ENCODE measurements at places on chromosomes 3 and 15. TPM values are rescaled to one million over a fixed set of nuclear protein-coding genes. Genes with fewer than 3 reads are reported as not detected.

GRCh38 chr3:13002398-13003124, 70.7 kb downstream of the IQSEC1 start:
- H3K27ac ChIP-seq, result peak overlapping the region; percentile 61
- no peak for DNase-seq
- no peak overlapping the region for H3K4me3 ChIP-seq
- H3K4me1 ChIP-seq, result peaks cover 75% of the 10 kb centered on the region

Gene GHSR
- total RNA-seq, result not detected

Gene GNAI2
- total RNA-seq, result 519 TPM

DNA sequence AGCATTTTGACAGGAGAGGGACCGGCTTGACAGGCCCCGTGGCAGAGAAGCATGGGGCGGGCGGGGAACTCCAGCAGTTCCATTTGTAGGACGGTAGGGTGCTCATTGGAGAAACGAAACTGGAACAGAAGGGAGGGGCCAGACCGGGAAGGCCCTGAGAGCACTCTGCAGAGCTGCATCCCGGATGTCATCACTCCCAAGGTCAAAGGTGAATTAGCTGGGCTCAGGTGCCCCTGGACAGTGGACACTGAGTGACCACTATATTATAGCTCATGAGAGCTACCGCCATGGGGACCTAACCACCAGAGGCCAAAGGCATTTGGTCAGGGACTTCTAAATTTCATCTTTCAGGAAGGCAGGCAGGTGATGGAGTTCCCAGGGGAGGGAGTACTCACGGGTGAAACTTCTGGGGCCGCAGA, 7.3 kb downstream of the CSRNP1 start:
- peak; percentile 15 for DNase-seq
- peak overlapping the region; percentile 98 for H3K4me3 ChIP-seq
- H3K27ac ChIP-seq, result peak overlapping the region; percentile 98
- H3K4me1 ChIP-seq, result peaks cover 68% of the 10 kb centered on the region
- no peaks in the 10 kb centered on the region for H3K27me3 ChIP-seq
- H3K36me3 ChIP-seq, result peaks cover 91% of the 10 kb centered on the region

- no peaks in the 10 kb centered on the region for H3K36me3 ChIP-seq
- H3K4me1 ChIP-seq, result no peaks in the 10 kb centered on the region
- DNase-seq, result no peak
- H3K4me3 ChIP-seq, result no peak overlapping the region
- no peak overlapping the region for H3K27ac ChIP-seq
These were observed 33.6 kb upstream of the LRRN1 start for GRCh38 chr3:3765661-3766060.

Measured in activated CD4-positive, alpha-beta memory T cell treated with anti-CD3 and anti-CD28 coated beads, Interleukin-2, amount 10 ng/mL, durations not matched to agents 7 days and 5 days (primary cell).